Naive thymus-derived CD8-positive, alpha-beta T cell (primary cell): ENCODE measurements at places on chromosomes 5 and 9.

- DNase-seq = no peak
These were observed 15.6 kb downstream of the RABL6 start for GRCh38 chr9:136823136-136824046.

GRCh38 chr5:146799671-146800070, 78.9 kb downstream of the PPP2R2B start:
- no peak for DNase-seq

DNA sequence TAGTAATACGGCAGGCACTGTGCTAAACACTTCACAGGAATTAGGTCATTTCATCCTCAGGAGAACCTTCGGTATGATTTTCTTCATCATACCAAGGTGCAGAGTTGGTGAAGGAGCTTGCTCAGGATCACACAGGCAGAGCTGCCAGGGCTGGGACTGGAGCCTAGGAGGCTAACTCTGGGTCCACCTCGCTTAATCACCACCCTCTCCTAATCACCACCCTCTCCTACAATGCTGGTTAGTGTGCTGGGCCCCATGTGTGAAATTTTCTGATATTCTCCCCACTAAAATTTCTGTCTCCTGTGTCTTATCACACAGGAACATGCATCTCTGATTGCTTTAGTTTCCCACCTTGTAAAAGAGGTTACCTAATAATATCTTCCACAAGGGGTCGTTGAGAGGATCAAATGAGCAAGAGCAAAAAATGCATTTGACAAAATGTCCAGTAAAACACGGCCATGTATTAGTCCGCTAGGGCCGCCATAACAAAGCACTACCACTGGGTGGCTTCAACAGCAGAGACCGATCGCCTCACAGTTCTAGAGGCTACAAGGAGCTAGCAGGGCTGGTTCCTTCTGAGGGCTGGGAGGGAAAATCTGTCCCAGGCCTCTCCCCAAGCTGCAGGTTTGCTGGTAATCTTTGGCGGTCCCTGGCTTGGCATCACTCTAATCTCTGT, 128.2 kb upstream of the NFIB start:
- no peak for DNase-seq

DNA sequence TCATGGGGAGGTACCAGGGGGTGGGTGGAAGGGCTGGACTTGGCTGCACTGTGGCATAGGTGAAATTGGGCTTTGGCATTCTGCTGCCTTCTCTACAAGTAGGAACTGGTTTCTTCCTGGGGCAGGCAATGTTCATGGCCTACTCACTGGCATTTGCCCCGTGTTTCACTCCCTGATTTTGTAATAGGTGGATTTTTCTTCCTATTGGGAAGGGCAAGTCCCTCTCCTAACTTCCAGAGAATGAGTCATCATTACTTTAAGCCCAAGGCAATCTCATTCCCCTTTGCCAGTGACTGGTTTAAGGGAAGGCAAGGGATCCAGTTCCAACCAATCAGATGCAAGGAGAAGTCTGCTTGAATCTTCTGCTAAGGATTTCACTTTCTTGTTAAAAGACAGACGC, 67.9 kb upstream of the ANKRD55 start:
- no peak for DNase-seq

DNA sequence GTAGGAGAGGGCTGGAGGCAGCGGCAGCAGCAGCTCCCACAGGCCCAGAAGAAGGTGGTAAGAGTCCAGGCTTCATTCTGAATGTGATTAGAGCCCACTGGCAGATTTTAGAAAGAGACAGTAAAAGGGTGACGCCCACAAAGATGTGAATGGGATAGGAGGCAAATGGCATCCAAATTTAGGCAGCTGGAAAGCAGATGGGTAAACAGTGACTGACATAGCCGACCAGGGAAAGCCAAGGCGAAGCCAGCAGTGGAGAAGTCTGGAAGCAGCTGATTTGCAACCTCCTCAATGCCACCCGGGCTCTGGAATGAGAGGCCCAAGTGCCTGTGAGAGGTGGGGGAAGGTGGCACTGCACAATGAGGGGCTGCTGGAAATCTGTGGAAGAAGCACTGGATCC, 103.3 kb downstream of the C5orf15 start:
- no peak for DNase-seq

DNA sequence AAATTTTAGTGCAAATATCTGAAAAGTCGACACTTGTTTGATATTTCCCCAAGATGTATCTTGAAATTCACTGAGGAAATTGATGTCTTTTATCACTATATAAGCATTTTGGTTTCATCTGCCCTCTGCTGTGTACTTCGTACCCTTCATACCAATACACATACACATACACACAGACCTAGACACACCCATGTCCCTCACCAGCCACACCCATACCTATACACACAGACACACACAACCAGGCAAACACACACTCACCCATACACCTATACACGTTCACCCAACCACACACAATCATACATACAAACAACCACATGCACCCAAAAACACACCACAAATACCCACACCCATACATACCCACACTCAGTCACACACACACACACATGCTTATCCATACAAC, 367.8 kb downstream of the HINT1 start:
- no peak for DNase-seq
